Progenitor cell of endocrine pancreas (in vitro differentiated cells): ENCODE measurements at places on chromosomes 6 and 20.

DNA sequence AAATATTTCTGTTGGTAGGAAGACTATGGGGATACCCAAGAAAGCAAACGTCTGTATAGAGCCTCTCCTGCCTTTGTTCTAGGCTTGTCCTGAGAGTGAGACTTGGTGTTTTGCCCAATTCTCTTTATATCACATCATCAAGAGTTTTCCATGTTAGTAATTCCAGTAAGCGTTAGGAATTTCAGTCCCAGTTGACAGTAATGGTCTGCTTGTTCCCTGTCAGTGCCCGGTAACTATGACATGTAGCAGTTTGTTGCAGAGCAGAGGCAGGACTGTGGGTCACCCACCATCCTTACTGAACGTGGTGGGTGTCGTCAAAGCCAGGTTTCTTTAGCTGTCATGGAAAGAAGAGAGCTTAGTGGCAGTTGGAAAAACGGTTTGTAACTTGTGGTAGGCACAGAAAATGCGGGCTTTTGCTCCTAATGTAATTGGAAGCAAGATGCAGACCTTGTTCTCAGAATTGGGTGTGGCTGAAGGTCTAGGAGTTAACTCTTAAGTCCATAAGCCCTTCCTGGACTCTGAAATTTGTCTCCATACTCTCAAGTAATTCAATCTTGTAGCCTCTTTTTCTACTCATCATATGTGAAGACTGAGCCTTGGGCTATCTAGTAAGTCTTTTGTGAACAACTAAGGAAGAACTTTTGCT, 188.8 kb downstream of the TMEM242 start:
- DNase-seq: no peak

GRCh38 chr6:40489798-40490197, 97.4 kb downstream of the LRFN2 start:
- DNase-seq: no peak

DNA sequence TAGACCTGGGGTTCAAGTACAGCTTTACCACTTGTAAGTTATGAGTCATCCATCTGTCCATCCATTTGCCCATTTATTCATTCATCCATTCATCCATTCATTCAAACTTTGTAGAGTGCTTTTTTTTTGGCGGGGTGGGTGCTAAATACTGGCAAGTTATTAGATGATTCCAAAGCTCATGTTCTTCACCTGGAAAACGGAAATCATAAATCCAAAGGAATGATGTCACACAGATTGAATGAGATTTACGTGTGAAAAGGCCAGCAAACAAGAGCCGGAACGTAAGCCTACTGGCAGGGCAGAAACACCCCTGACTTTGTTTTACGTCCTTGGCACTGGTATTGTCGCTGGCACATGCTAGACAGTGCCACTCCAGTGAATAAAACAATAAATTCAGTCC, 480.9 kb upstream of the CHD6 start:
- DNase-seq: no peak

GRCh38 chr6:100289285-100289684, 175.4 kb downstream of the SIM1 start:
- DNase-seq: no peak

DNA sequence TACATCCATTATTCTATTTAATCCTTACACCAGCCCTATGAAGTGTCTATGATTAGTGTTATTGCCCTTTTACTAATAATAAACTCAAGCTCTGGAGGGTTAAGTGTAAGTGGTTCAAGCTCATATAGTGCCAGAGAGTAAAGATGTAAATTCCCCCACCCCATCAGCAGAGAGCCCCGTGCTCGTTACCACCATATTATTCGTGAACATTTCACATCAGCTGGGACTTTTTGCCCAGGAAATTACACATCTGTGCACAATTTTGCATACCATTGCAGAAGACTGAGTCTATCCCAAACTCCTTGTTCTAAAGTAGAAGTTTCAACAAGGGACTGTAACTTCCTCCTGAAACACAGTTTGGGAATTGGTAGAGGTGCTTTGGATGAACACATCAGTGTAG, 220.1 kb downstream of the BCAS1 start:
- no peak for DNase-seq

DNA sequence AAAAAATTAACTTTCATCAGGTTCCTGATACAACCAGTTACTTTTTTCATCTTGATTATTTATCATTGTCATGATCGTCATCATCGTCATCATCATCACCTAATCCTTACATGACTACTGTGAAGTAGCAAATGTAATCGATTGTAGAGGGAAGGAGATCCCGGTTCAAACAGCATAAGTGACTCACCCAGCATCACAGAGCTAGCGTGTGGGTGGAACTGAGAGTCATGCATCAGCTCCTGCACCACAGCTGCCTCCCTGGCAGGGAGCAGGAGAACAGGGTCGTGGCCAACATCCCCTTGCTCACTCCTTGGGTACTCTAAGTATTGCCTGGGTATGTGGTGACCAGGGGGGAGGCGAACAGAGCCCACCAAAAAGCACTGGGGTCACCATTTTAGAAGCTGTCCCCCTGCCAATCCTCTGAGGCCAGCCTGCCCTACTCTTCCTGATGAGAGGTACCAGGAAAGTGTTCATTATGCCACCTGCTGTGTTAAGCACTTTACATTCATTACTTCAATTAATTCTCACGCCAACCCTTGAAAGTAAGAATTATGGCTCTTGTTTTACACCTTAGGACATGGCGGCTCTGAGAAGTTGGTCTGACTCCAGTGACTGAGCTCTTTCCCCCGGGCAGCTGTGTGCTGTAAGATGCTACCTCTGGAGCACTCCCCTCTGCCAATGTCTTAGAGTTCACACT, 425.2 kb downstream of the CD83 start:
- DNase-seq: no peak

DNA sequence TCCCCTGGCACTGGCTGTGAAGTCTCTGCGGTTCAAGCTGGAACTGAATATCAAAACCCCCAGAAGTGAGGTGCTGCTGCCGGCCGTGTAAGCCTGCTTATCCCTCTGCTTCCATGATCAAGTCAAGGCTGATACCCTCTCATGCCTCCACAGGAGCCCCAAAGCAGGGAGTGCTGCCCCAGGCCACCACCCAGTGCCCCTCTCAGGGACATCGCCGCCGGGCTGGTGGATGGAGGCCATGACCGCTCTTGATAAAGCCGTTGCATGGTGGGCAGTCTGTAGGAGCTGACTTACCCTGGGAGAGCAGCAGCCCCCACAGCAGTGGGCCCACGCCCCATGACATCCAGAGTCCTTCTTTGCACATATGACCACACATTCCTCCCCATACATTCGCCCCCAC, 162.0 kb upstream of the CST7 start:
- DNase-seq: no peak

- no peak for DNase-seq
These were observed 24.4 kb downstream of the SLC12A5 start for GRCh38 chr20:46053416-46053815.

- no peak for DNase-seq
These were observed 705.3 kb downstream of the KIF16B start for GRCh38 chr20:15867899-15868298.
